Activated CD4-positive, alpha-beta T cell treated with anti-CD3 and anti-CD28 coated beads, Interleukin-2, amount 10 ng/mL, durations not matched to agents 7 days and 5 days (primary cell): ENCODE measurements at places on chromosomes 13 and 19. TPM values are rescaled to one million over a fixed set of nuclear protein-coding genes. Genes with fewer than 3 reads are reported as not detected.

FAM124A gene
- not detected for total RNA-seq

DNA sequence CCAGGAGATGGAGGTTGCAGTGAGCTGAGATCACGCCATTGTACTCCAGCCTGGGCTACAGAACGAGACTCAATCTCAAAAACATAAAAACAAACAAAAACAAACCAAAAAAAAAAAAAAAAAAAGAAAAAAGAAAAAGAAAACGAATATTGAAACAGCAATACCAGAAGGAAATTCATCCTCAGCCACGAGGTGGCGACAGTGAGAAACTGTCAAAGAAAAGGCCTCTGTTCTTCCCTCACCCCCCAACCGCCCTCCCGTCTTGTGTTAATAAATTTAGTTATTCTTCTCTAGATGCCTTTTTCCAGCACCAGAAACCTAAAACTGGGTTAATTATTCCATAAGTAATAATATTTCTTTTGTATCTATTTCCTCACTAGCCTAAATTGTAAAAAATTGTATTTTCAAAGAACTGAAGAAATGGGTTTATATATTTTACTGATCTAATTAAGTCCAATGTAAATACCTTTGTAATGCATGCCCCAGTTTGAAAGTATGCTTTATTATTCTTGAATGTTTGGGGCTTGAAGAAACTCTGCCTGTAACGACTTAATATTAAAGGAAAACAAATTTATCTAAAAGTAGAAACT, 38.6 kb downstream of the LIG4 start:
- peaks cover 5% of the 10 kb centered on the region for H3K27me3 ChIP-seq
- no peak overlapping the region for H3K27ac ChIP-seq
- no peaks in the 10 kb centered on the region for H3K4me1 ChIP-seq
- peak; percentile 54 for DNase-seq

GPR12 gene
- total RNA-seq: not detected

- no peak overlapping the region for H3K4me3 ChIP-seq
- no peaks in the 10 kb centered on the region for H3K36me3 ChIP-seq
- H3K27ac ChIP-seq: no peak overlapping the region
- H3K27me3 ChIP-seq: no peaks in the 10 kb centered on the region
- H3K4me1 ChIP-seq: no peaks in the 10 kb centered on the region
Measured at GRCh38 chr13:63206461-63206860, 1790.8 kb upstream of the PCDH20 start.

ZNF677 gene
- total RNA-seq: 8.8 TPM

- H3K4me1 ChIP-seq: peaks cover 11% of the 10 kb centered on the region
- no peaks in the 10 kb centered on the region for H3K36me3 ChIP-seq
- no peak overlapping the region for H3K27ac ChIP-seq
- no peak overlapping the region for H3K4me3 ChIP-seq
- DNase-seq: no peak
- peaks cover 13% of the 10 kb centered on the region for H3K27me3 ChIP-seq
Measured at GRCh38 chr13:44236801-44237207, 136.8 kb upstream of the SERP2 start.

DNA sequence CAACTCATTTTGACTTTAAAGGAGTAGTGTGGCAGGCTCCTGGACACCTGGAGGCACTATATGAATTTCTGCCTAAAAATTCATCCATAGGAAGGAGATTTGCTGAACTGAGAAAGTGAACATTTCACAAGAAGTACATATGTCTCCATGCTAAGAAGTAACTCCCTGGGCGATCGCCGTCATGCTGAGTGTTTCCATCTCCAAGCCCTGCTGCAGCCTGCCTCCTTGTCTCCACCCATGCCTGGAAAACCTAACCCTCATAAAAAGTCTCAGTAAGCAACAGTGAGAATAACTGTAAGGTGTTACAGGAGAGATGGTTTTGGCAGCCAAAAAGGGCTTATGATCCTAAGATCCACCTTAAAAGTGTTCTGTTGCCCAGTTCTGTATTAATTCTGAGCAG, 251.3 kb downstream of the SHISA2 start:
- DNase-seq: no peak
- no peak overlapping the region for H3K27ac ChIP-seq

DNA sequence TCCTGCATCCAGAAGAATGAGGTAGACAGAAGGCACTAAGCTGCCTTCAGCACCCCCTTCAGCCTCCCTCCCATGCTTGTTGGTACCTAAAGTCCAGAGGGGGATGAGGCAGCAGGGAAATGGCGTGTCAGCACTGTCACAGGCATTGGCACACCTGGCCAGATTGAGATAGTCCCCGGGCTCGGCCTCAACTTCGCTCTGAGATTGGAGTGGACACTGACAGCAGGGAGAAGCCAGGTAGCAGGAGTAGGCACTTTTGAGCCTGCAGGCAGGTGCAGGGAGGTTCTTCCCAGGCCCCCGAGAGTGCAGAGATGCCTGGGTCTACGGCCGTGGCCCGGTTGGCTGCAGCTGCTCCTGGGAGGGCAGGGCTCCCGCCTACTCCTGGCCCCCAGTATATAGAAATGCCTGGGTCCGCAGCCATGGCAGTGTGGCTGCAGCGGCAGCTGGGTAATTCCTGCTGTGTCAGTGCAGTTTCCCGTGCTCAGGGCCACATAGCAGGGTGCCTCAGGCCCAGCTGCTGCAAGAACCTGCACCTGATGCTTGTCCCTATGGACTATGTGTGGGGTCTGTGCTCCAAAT, 160.3 kb downstream of the SLITRK6 start:
- H3K4me3 ChIP-seq: no peak overlapping the region
- no peak for DNase-seq
- no peaks in the 10 kb centered on the region for H3K27me3 ChIP-seq

LRRC8E gene
- total RNA-seq: not detected

- H3K36me3 ChIP-seq: no peaks in the 10 kb centered on the region
- no peak overlapping the region for H3K27ac ChIP-seq
- H3K4me3 ChIP-seq: no peak overlapping the region
Measured at GRCh38 chr13:69291292-69291906, 816.2 kb upstream of the ATXN8OS start.
